ENCODE measurements at places on chromosomes 12 and 14.

- DNase-seq: no peak
Measured at GRCh38 chr14:64158608-64159007, 135.6 kb downstream of the ESR2 start.

- no peak for DNase-seq
Measured at GRCh38 chr12:98532687-98533304, 17.4 kb downstream of the TMPO start.

- DNase-seq: no peak
Measured at GRCh38 chr14:74979029-74979428, 23.6 kb upstream of the PGF start.

- DNase-seq: no peak
Measured at GRCh38 chr14:100279133-100279532, 27.1 kb downstream of the SLC25A29 start.

DNA sequence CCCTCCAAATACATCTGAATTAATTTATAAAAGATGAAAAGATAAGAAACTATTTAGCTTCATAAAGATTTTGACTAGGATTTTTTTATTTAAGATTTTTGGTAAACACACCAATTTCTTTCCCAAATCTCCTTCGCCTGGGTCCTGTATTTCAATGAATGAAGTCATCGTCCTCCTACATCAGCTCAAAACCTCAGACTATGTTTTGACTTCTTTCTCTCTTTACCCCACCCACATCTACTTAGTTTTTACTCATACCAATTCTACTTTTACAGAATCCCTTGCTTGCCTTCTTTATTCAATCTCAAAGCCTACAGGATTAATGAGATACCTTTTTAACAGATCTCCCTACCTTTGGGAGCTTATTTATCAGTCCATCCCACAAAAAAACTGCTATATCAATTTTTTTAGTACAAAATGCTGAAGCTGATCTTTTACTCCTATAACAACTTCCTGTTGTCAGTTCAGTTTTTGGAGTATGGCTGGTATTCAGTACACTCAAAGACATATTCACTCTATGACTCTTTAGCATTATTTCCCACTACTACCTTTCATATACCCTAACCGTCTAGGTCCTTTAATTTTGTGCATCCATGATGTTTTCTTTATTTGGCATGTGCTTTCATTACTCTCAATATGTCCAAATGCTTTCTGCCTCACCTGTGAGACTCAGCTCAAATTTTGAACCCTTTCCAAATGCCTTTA is 18.7 kb upstream of the CCDC91 start:
- DNase-seq: no peak

GRCh38 chr12:64412459-64412858 is 8.3 kb downstream of the XPOT start:
- no peak for DNase-seq

DNA sequence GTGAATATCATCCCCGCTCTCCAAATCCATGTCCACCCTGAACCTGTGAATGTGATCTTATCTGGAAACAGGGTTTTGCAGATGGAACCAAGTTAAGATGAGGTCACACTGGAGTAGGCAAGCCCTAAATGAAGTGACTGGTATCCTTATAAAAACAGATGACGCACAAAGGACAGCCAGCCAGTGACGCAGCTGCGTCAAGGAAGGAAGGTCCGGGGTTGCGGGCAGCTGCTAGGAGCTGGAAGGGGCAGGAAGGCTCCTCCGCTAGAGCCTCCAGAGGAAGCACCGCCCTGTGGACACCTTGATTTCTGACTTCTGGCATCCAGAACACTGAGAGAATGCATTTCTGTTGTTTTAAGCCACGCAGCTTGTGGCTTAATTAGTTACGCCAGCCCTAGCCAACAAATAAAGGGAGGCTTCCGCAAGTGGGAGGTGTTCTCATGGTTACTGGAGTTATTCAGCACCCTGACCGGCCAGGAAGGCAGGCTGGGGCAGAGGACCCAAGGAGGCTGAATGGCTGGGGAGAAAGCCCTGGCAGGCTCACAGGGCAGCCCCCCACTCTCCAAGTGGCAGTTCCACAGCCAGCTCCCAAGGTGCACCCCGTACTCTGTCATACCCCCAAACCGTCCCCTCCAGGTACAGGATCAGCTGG is 127.6 kb upstream of the NCOR2 start:
- DNase-seq: no peak

DNA sequence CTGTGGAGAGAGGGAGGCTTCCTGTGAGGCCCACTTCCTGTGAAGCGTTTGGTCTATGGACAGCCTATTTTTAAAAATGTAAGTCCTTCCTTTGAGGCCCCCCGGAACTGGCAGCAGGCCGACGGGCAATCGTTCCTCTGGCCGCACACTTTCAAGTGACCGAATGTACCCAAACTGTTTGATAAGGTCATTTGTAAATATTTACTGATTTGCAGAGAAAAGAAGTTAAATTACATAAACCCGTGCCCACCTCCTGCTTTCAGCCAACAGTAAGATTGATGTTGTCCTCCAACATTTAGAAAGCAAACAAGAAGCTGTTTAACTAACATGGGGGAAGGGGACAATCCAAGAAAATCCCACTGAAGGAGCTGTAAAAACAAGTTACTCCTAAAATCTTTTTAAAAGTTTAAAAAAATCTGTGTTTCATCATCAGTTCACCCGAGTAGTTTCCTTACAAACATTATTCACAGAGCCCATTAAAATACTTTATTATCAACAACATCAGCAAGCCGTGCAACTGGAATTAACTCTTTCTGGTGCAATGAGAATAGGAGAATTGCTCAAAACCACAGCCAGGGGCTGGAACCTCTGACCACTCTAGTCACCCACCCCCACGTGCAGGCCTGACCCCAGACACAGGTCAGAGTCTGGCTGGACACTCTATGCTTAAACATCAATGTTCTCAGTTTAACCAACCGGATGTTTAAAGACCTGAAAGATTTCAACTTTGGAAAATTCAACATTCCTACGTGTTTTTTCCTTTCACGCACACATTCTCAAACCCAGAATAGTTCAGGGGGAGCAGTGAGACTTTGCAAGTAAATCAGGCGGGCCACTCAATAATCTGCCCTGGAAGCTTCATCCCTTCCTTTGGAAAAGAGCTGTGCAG is 65.3 kb downstream of the FOXN3 start:
- peak; percentile 64 for DNase-seq

DNA sequence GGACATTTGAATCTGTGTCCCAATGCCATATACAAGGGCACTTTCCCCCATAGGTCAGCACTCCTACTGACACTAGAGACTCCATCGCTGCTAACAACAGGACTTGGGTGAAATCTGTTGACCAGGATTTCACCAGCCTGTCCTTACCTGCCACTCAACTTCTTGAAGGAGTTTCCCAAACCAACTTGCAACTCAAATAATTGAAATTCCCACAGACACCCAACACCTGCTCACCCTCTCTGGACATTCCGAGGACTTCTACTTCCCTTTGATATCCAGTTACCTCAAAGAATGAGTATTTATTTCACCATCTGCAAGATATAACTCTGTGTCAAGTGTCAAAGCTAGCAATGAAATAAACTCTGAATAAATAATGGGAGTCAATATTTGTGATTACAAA is 44.6 kb downstream of the LLPH start:
- DNase-seq: no peak

GRCh38 chr12:3713483-3713882 is 39.4 kb downstream of the CRACR2A start:
- DNase-seq: no peak

GRCh38 chr14:26255213-26255612 is 342.6 kb downstream of the NOVA1 start:
- no peak for DNase-seq
